H9 (cell line): ENCODE measurements at places on chromosomes 2 and 18. TPM values are rescaled to one million over a fixed set of nuclear protein-coding genes. Genes with fewer than 3 reads are reported as not detected.

Gene TLX2
- 0.20 and 0.26 TPM in 2 replicates for total RNA-seq

- H3K36me3 ChIP-seq: no peaks in the 10 kb centered on the region; the same call in 1 of the 2 replicates
These were observed 188.1 kb downstream of the FMNL2 start for GRCh38 chr2:152523091-152523490.

- H3K36me3 ChIP-seq: no peaks in the 10 kb centered on the region
- H3K4me3 ChIP-seq: no peak overlapping the region
- no peak overlapping the region for H3K27ac ChIP-seq
- no peak for DNase-seq
- no peaks in the 10 kb centered on the region for H3K4me1 ChIP-seq
- no peaks in the 10 kb centered on the region for H3K27me3 ChIP-seq
These were observed 188.4 kb downstream of the CCDC85A start for GRCh38 chr2:56372071-56372656.

GRCh38 chr2:206289391-206289790 lies 14.9 kb downstream of the ZDBF2 start:
- no peak overlapping the region for H3K27ac ChIP-seq
- peaks cover 80% of the 10 kb centered on the region for H3K36me3 ChIP-seq
- no peaks in the 10 kb centered on the region for H3K27me3 ChIP-seq
- H3K4me1 ChIP-seq: no peaks in the 10 kb centered on the region

- H3K36me3 ChIP-seq: no peaks in the 10 kb centered on the region
- no peak for DNase-seq
- H3K4me3 ChIP-seq: no peak overlapping the region
These were observed 411.1 kb downstream of the FIGN start for GRCh38 chr2:163324677-163325076.
